ENCODE measurements at places on chromosomes 2 and 18.

DNA sequence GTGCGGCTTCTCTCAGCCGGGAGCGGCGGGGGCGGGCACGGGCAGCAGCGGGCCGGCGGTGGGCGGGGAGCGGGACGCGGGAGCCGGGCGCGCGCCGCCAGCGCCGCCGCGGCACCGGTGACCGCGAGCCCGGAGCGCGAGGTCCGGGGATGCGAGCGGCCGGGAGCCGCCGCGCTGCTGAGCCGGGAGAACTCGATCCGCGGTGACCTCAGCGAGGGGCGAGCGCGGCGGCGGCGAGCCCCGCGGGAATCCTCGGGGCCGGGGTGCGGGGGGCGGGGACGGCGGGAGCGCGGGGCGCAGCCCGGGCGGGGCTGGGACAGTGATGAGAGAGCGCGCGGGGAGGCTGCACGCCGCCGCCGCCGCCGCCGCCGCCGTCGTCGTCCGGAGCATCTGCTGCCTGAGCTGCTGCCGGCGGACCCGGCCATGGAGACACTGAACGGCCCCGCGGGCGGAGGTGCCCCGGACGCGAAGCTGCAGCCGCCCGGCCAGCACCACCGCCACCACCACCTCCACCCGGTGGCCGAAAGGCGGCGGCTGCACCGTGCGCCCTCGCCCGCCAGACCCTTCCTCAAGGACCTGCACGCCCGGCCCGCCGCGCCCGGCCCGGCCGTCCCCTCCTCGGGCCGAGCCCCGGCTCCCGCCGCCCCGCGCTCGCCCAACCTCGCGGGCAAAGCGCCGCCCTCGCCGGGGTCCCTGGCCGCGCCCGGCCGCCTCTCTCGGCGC lies at the start of gene MTCL1:
TSS of gene MTCL1 (plus strand) at position 319 of the 723 bp plus-strand sequence. CDS start at position 424, 105 bp downstream.
- peak; percentile 34 for DNase-seq

DNA sequence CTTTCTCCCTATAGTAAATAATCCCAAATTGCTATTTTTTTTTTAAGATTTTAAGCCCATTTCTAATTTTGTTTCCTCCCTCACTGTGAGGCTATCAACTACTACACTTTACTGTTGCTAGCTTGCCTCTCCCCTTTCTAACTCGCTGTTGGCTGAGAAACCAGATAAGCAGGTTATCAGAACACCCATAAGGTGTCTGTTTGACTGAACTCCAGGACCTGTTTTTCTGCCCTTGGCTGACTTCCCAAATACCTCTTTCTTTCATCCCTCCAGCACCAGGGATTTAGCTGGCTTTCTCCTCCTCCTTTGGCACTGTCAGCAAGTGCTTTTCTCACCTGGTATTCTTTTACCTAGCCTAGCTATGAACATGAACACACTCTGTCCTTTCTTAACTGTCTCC lies 11.1 kb downstream of the TRAK2 start:
- DNase-seq: no peak

- no peak for DNase-seq
These were observed 316.9 kb downstream of the OSR1 start for GRCh38 chr2:19041434-19042041.

DNA sequence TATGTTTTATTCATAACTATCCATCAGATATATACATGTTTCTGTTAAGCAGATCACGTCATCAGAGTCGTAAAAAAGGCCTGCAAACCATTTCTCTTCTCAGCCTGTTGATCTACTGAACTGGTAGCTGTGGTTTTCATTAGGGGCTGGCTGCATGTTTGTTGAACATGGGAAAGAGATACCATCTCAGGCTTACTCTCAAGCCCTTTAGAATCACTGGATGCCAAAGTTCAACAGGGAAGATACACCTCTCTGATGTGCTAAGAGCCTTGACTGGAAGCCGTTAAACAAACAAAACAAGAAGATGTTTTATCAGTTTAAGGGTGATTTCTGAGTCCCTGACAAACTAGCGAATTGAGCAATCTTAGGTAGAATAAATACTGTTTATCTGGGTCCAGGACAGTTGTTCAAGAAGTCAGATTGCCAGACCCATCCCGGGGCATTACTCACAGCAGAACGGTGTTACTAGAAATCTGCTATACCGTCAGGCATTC lies 94.5 kb upstream of the LMAN1 start:
- no peak for DNase-seq

- no peak for DNase-seq
These were observed 23.4 kb downstream of the FBLN7 start for GRCh38 chr2:112161431-112162145.

DNA sequence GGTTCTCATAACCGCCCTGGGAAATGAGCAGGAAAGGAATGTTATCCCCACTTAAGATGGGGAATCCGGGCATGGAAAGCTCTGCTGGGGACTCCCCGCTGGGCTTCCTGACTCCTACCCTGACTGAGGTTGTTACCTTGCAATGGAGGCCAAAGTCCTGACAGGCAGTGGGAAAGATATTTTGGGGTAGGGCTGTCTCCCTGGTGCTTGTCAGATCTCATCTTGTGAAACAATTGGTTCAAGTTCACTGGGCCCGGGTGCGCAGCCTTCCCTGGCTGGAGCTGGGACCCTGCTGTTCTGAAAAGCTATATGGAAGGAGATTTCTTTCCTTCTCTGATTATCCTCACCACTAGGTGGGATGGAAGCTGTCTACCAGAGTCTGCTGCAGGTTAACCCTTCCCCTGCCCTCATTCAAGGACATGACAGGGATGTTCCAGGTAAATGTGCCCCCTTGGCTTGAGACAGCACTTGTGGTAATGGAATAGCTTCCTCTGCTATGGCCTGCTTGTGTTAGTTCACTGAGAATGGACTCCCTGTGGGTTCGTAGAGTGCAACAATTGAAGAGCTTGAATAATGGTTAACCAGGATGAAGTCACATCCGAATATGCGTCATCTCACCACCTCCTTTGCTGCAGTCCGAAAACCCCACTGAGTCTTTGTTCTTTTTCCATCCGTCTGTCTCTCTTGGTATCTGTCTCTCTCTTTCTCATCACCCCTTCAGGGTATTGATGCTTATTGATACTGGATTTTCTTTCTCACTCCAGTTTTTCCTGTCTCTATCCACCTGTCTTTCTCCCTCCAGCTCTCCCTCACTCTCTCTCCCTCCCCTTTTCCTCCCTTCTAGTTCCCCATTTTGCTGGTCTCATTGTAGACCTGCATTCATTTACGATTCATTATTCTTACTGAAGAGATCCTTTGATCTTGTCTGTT lies 67.8 kb upstream of the EPAS1 start:
- DNase-seq: no peak

DNA sequence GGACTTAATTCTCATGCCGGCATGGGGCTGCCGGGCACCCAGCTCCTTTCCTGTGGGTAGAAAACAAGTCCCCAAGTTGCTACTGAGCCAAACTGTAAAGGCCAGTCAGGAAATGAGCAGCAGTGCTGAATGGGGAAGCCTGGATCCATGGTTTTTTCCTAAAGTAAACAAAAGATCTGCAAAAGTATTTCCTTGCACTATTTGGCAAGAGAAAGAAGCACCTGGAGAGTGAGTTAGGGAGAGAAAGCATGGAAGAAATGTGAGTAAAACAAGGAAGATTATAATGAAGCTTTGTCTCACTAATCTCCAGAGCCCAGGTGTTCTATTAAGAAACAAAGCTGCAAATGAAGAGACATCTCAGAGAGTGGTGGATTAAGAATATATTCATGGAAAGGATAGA lies 117.6 kb downstream of the METTL8 start:
- DNase-seq: no peak

DNA sequence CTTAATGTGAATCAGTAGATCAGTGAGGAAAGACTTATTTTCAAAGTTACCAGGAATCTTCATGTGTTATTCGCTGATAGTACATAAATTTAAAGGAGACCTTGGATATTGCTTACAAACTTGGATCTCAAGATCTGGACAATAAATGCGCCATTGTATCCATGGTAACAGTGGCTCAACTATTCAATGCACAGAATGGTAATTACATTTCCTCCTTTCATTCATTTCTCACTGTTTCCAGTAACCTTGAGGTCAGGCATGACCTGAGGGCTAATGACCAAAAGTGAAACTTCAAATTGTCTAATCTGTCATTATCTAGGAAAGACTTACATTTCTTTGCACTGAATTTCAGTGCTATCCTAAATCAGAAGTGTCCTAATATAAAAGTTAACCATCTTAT lies 8.1 kb downstream of the LRP2 start:
- no peak for DNase-seq

GRCh38 chr2:200796561-200796960 lies 15.1 kb upstream of the BZW1 start:
- no peak for DNase-seq

DNA sequence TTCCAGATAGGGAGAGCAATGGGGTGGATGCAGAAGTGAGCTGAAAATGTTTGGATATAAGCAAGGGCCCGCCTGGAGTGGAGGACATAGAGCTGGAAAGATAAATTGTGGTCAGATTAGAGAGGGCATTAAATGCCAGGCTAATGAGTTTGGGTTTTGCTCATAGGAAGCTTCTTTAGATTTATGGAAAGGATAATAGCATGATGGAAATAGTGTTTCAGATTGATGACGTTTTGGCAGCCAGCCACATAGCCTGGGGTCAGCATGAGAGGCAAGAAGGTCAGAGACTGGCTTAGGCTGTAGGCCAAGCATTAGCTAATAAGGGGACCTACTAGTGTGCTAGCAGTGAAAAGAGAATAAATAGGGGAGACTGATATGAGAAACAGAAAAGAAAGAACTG lies 321.6 kb downstream of the STK39 start:
- no peak for DNase-seq

- no peak for DNase-seq
These were observed 50.2 kb upstream of the EML4 start for GRCh38 chr2:42118754-42119569.

GRCh38 chr2:154133823-154134222 lies 262.1 kb downstream of the GALNT13 start:
- DNase-seq: no peak

DNA sequence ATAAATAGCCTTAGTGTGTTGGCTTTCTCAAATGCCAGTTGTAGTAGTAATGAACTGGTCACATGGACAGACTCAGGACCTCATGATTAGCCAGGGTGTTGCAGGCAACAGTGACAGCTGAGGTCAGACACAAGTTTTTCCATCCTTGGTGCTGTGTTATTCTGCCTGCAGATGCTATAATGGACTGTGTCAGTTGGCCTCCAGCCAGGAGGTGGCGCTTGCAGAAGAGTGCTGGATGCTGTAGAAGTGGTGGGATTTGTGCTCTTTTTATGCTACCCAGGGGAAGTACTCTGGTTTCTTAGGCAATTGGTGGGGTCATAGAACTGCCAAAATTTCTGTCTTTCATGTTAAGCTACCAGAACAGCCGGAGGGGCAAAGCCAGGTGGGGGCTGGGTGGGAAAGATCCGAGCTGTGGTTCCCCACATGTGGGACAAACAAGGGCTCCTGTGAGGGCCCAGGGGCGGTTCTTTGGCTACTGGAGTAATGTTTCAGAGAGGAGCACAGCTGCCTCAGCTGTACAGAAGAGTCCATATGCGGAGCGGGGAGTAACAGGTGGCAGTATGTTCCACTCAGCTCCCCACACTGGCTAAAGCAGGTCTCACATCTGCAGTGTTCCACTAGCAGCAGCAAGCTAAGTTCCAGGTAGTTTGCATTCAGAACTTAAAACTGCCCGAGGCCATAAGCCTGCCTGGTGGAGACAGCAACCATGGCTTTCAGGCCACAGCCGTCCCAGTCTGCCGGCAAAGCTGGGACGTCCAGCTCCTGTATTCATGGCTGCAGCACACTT lies 104.4 kb downstream of the GULP1 start:
- DNase-seq: no peak
